ENCODE measurements at places on chromosomes 2 and 18.

DNA sequence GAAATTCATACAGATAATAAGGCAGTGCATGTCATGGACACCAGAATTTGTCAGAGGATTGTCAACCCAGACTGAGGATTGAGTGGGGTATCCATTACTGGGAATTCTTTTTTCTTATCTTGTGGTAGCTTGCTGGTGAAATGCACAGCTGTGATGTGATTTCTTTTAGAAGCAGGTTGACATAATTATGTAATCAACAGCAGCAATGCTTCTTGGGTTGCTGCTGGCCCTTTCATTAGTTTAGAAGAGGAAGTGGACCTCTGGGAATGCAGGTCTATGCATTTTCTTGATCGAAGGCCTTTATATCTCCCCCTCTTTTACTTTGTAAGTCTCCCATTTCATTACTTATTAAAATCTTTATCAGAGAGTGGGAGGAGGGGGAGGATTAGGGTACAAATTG, 319.9 kb downstream of the AGPS start:
- DNase-seq: no peak

GRCh38 chr2:235612181-235612950, 118.5 kb downstream of the AGAP1 start:
- no peak for DNase-seq

DNA sequence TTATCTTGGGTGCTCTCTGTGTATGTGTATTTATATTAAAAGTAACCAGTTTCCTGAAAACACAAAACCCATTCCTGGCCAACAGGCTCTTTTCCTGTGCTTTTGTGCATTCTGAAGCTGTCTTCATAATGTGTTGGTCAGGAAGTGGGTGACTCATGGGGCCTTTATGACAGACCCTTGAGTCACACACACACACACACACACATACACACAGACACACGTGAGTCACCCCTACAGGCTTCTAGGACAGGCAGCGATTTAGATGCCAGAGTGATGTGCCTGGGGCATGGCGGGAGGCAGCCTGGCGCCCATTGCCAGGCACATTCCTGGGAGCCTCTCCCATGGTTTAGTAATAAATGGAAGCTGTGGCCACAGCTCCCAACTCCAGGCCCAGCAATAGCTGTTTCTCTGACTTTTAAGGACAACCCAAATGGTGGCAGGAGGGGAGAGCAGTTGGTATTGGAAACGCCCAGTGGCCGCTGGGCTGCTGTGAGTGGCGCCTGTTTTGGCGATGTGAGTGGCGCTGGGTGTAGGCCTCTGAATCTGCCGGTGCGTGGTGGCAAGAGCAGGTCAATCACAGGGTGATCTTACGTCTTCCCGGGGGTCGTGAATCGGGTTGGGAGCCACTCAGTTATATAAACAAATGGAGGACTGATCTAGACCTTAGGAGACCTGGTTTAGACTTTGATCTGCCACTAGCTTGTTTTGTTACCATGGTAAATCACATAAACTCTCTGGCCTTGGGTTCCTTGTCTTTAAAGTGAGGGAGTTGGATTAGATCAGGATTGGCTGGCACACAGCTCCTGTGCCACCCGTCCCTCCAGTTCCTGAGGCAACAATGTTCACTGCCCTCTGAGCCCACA, 150.7 kb upstream of the DLX2 start:
- no peak for DNase-seq

DNA sequence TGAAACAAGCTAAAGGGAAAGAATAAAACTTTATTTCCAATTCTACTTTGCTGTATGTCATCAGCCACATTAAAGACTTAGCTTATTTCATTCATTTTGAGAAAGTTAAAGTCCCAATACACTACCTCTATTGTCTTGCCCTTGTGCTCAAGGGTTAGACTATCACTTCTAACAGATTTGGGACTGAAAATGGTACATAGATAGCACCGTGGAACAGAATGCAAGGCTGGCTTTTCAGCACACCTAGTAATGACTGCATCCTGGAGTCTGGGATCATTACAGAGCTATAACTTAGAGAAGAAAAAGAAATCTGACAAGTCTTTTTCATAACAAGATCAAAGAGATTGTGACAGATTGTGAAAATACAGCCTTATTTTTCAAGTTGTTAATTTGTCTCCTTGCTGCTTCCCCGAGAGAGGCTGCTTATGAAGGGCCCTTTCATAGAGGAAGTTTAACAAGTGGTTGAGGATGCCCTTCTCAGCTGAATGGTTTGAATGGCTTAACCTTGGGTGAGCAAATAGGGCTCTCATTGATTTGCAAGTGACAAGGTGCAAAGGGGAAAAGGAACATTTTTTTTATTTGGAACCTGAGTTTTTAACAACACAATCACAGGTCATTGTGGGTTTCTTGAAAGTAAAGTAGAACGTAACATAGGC, 371.8 kb downstream of the EPHA4 start:
- DNase-seq: no peak

- DNase-seq: no peak
Observed at GRCh38 chr2:53654396-53654795, 113.2 kb upstream of the CHAC2 start.

DNA sequence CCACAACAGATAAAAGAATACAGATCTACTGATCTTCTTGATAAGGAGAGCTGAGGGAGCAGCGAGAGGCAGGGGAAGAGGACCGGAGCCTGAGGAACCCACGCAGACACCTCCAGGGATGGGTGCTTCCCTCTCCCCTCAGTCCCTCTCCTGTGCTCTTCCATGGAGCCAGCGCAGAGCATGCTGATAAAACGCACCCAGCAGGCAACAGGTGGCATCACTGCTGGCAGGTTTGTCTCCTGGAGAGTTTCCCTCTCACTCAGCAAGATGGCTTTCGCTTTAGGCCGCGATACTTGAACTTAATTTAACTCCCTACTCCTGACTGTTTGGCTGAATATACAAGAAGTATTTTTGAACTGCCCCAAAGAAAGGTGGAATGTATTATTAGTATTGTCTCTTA, 163.0 kb upstream of the REV1 start:
- DNase-seq: no peak

GRCh38 chr2:159144776-159145614, 141.5 kb downstream of the WDSUB1 start:
- no peak for DNase-seq

DNA sequence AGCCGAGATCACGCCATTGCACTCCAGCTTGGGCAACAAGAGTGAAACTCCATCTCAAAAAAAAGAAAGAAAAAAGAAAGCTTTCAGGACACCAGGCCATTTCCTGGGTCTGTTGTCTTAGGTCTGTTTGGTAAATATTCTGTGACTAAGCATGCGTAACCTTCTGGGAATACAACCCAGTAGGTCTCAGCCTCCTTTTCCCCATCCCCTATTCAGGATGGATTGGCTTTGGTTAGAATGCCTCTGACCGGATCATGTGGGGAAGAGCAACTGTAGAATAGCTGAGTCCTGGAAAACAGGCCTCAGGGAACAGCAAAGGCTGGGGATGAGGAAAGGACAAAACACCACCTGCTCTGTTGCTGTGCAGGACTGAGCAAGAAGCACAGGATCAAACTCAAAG, 1.6 kb upstream of the PDCL3 start:
- no peak for DNase-seq

DNA sequence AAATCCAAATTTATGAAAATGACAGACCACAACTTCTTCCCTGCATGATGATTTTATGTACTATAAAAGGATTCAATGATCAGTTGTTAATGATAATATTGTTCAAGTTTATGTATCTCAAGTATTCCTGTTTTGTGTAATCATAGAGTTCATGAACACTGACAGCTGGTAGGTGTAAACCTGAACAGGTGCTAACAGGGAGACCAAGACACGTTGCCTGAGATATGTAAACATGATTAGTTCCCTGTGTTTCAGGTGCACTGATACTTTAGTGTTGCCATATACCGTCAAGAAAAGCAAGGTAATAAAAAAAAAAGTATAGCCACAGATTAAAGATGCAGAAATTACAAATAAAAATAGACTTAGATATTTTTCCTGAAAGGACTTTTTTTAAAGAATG, 131.8 kb downstream of the BAZ2B start:
- no peak for DNase-seq

GRCh38 chr2:76866464-76866863, 655.7 kb downstream of the LRRTM4 start:
- DNase-seq: no peak

DNA sequence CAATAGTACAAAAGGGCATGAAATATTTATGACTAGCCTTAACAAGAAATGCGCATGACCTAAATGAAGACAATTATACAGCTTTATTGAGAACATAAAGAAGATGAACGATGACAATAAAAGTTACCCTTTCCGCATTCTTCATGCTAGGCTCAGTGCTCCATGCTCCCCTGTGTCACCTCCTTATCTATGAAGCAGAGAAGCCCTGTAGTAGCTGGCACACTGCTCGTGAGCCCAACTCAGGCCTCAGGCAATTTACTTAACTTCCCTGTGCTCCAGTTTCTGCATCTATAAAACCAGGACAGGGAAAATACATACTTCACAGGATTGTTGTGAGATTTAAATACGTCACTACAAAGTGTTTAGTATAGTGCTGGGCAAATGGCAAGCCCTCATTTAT, 34.5 kb upstream of the NABP1 start:
- no peak for DNase-seq

DNA sequence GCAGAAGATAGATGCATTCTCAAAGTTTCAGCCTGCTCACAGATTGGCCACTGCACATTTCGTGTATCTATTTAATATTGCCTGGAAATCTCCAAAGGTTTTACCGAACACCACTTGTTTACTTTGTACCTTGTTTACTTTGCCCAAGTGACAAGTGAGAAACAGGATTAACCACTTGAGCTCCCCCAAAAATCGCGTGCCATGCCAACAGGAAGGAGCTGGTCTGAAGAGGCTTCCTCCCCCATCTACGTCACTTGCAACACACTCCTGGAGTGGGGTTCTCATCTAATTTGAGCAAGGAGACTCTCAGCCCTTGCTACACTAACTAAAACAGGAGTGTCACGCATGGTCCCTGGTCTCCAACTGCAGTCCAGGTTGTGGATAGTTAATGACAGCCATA, 212.5 kb upstream of the TMEM200C start:
- DNase-seq: no peak

DNA sequence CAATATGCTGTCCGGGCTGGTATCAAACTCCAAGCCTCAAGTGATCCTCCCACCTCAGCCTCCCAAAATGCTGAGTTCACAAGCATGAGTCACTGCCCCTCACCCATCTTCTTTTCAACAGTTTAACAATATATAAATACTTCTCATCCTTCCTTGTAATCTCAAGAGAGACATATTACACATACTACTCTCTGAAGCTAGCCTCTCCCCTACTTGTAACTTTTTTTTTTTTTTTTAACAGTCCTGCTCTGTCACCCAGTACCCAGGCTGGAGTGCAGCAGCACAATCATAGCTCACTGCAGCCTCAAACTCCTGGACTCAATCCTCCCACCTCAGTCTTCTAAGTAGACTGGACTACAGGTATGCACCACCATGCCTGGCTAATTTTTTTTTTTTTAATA, 5.7 kb downstream of the GFPT1 start:
- DNase-seq: no peak

DNA sequence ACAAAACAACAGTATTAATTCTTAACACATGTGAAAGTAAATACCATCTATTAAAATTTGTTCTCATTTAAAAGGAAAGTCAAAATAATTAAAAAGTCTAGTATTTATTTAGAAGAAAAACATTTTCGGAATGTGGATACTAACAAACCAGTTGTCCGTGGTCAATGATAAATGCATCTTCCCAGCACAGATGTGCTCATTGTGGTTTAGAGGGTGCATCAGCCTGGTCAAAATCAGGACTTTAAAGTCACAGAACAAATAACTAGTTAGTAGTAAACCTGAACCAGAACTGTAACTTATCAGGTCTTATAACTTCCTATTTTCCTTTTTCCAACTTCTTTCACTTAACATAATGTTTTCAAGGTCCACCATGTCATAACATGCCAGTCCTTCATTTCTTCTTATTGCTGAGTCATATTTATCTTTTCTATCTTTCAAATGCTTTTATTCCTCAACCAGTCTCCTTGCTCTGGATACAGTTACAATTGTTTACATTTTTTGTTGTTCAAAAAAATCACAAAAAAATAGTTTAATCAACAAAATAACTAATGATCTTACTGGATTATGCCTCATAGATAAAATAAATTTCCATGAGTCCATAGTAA, 55.8 kb downstream of the ID2 start:
- DNase-seq: no peak

DNA sequence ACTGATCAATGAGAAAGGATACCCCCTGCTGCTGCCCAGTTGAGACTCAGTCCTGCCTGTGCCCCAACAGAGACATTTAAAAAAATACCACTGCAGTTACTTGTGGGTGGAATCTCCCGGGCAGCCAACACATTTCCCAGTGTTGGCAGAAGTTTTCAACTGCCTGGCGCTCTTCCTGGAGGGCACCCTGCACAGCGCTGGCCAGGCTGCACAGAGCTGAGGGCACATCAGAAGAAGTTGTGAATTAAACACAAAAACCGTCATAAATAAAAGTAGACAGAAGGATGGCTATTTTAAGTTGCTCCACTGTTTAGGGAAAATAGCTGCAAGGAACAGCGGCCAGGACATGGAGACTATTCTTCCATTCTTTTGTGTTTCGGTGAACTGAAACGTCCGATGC, 110.2 kb upstream of the THOC1 start:
- DNase-seq: peak; percentile 5

DNA sequence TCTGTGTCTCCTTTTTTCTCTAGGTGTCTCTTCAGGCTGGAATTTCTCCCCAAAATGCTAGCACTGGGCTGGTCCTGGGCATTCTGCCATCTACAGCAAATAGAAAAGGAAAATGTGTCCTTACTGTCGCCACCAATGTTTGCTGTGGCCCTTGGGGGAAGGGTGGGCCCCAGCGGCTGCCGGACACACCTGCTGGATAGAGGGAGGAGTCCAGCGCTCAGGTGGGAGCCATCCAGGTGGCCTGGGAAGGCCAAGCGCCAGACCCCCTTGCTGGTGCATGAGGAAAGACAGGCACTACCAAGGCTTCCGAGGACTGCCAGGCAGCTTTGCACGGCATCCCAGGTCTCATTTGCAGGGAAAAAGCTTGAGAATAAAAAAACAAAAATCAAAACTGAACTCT, 147.7 kb upstream of the GATA6 start:
- no peak for DNase-seq

- DNase-seq: no peak
Observed at GRCh38 chr2:30139131-30139870, 7.5 kb upstream of the YPEL5 start.

DNA sequence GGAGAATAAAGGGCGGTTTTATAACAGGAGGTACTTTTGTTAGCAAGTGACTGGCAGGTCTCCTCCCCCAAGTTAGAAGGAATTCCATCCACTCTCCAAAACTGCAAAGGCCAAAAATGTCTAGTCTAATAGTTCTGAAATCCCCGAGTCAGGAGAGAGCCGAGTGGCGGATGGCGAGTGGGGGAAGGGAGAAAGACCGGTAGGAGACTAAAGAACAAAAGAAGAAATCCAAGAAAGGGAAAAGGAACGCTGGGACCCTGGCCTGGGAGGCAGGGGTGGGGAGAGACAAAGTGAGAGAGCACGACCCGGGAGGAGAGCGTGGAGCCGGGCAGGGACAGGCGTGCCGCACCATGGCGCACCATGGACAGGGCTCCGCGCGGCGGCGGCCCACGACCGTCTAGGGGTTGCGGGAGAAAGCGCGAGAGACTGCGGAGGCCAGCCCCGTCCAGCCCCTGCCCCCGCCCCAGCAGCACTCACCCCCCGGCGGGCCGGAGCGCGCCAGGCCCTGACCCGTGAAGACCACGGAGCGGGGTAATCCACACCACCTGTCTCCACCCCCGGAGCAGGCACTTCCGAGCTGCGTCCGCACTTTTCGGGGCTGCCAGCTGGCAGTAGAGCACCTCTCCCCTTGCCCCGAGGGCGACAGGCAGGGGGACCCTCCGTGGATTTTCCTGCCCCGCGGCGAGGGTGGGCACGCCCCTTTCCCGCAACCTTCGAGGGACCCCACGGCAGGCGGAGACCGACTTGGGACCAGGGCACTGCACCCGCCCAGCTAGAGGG, 1.6 kb downstream of the CDH2 start:
- no peak for DNase-seq
